Stimulated activated CD4-positive, alpha-beta T cell treated with anti-CD3 and anti-CD28 coated beads, Interleukin-4, amount 100 ng/mL, for 24 hours (primary cell): ENCODE measurements at places on chromosomes 11 and 22.
A peak's percentile ranks its signal among the peaks of the same experiment; 100 is the strongest.

- DNase-seq = no peak
Measured at GRCh38 chr11:72764503-72764902, 12.3 kb upstream of the ARAP1 start.

- no peak for DNase-seq
Measured at GRCh38 chr11:119643212-119643875, 85.7 kb downstream of the NECTIN1 start.

DNA sequence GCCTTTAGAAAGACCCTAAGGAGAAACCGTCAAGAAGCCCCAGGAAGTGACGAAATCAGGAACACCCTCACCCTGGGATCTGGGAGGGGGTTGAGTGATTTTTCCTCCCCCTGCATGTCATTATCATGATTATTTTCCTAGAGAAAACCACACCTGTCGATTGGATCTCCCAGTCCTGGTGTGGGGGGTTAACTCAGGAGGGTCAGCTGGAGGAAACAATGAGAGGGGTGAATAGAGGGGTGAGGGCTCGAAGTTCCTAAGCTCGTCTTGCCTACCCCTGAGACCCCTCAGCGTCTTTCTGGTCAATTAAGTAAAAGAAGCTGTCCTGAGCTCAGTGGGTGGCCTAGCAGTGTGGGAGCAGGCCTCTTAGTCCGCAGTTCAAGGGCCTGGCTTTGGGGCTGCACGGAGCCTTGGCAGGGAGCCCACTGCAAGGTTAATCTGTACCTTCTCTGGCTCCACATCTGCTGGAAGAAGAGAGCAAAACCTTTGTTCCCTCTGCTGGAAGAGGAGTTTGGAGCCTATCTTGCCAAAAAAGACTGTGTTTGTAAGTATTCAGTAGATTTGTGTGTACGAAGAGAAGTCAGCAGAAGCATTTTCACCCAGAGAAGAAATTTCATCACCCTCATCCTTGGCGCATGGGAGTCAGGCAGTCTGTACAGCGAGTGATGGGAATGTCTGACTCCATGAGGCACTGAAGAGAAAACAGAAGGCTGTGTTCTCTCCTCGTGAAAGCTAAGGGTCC, 34.2 kb upstream of the FTH1 start:
- DNase-seq = no peak

DNA sequence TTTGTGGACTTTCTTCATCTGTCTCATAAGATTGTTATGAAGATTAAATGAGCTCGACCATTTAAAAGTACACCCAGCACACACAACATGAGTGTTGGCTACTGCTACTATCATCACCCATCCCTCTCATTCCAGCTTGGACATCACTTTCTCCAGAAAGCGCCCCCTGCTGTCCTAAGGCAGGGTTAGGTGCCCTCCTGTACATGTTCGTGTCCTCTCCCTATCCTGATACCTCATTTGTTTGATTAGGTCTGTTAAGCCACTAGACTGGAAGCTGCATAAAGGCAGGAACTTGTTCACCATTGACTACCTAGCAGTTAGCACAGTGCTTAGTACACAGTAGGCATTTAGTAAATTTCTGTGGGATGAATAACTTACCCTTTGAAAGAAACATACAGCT, 85.5 kb downstream of the ENTHD1 start:
- peak; percentile 17 for DNase-seq
